ENCODE measurements at places on chromosomes 4 and X. TPM values are rescaled to one million over a fixed set of nuclear protein-coding genes. Genes with fewer than 3 reads are reported as not detected.
A peak's percentile ranks its signal among the peaks of the same experiment; 100 is the strongest.

Gene SCFD2
- 22.8 TPM for total RNA-seq

Gene CXCL11
- total RNA-seq, result not detected

Gene TRIM61
- not detected for total RNA-seq

Gene USP17L18
- not detected for total RNA-seq

Gene GLRB
- 8.4 TPM for total RNA-seq

Gene PABPC4L
- 1.3 TPM for total RNA-seq

Gene NOX1
- total RNA-seq, result not detected

Gene BEX3
- 32.1 TPM for total RNA-seq

GRCh38 chrX:15686818-15687685, 22.4 kb upstream of the CLTRN start:
- DNase-seq, result peak; percentile 77

- DNase-seq, result no peak
Measured at GRCh38 chr4:137293281-137293680, 239.0 kb downstream of the PCDH18 start.

GRCh38 chr4:120616-121015, 3.7 kb upstream of the ZNF718 start:
- no peak for DNase-seq

DNA sequence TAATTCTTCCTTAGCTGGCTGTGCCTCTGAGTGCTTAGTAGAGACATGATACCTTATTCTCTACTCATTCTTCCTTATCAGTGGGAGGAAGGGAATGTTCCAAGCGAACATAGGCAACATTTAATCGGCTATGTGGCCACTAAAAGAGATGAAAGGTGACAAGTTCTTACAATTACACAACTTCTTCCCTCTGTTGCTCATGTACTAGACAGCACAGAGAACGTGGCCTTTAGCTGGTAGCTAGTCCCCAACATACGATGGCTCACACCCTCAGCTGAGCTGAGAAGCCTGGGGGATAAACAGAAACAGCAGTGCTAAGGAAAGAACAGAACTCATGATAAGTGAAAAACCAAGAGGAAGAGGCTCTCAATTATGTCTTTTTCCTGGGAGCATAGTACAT, 52.2 kb downstream of the APOO start:
- DNase-seq, result no peak

GRCh38 chr4:40918330-40918729, 168.6 kb downstream of the NSUN7 start:
- peak; percentile 86 for DNase-seq

- DNase-seq, result no peak
Measured at GRCh38 chrX:139831017-139831416, 101.8 kb downstream of the ATP11C start.

GRCh38 chr4:108473163-108473720, 147.1 kb upstream of the RPL34 start:
- no peak for DNase-seq

GRCh38 chr4:80925293-80925692, 105.2 kb upstream of the BMP3 start:
- no peak for DNase-seq

- DNase-seq, result no peak
Measured at GRCh38 chr4:48347282-48347921, 6.1 kb downstream of the SLAIN2 start.

GRCh38 chr4:107125496-107125895, 89.4 kb upstream of the DKK2 start:
- no peak for DNase-seq

GRCh38 chr4:146333187-146333894, 119.0 kb downstream of the REELD1 start:
- DNase-seq, result no peak

- no peak for DNase-seq
Measured at GRCh38 chr4:120156120-120156718, 89.6 kb upstream of the MAD2L1 start.

DNA sequence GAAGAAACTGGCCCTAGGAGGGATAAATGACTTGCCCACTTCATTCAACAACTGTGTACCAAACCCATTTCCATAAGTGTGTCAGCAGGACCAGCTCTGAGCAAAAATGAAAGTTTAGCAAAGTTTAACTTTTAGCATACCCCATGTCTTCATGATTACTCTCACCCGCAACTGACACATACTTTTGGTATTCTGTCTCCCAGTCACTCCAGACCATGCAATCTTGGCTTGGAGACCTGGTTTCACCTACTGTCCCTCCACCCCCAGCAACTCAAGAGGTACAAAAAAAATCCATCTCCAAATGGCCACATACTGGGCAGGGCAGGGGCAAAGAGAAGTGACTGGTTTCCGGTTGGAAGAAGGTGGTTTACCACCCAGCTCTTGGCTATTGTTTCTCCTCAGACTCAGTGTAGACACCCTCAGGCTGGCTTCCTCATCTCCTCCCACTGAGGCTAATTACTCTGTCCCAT, 79.8 kb downstream of the RLIM start:
- DNase-seq, result no peak

DNA sequence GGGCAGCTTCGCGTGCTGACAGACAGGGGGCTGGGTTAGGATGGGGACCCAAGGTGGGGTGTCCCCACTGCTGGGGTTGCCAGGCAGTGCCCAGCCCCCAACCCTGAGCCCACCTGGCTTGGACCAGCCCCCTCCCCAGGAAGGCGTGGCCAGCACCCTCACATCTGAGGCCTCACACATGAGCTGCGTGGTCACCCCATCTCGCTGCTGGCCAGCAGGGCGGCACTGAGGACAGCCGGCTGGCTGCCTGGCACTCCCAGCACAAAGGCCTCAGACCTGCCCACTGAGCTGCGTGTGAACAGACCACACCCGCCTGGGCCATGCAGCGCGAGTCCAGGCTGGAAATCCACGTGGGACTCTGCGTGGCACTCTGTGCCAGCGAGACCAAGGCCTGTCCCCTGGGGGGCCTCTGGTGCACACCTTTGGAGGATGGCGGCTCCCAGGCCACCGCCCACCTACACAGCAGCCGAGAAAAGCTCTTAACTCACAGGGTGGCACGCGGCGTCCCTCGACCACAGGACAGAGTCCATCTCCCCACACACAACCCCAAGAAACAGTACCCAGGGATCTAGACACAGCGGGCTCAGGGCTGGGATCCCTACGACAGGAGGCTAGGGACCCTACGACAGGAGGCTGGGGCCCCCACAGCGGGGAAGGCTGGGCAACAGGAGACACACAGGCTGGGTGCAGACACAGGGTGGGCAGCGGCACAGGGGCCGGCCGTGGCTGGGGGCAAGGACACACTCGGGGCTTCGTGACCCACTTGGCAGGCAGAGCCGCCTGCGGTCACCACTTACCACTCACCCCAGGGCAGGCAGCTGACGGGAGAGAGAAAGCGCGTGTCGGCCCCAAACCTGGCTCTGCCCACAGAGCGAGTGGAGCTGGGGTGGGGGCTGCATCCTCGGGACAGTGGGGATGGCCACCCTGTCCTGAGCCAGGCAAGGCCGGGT, 9.8 kb downstream of the DGKQ start:
- DNase-seq, result no peak

GRCh38 chrX:112197840-112198239, 115.3 kb upstream of the TRPC5 start:
- DNase-seq, result no peak

GRCh38 chr4:122707497-122707896, 25.0 kb upstream of the BBS12 start:
- DNase-seq, result no peak

- DNase-seq, result no peak
Measured at GRCh38 chr4:42750091-42750490, 93.2 kb upstream of the ATP8A1 start.

DNA sequence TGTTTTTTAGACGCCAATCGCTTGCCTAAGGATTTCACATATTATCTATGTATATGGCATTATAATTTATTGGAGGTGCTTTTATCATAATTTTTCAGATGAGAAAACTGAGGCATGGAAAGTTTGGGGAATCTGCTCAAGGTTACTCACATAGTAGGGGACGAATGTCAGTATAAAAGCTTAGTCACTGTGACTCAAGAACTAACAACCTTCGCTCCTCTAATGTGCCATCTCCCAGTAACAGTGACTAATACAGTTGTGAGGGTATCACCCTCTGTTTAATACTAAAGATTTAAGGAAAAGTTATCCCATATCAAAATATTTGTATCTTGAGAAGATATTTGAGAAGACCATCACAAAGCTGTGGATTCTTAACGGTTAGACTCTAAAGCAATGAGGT, 353.1 kb upstream of the SPOCK3 start:
- DNase-seq, result no peak
